Fibroblast of skin of right quadriceps (primary cell): ENCODE measurements at places on chromosomes 12 and 14.

DNA sequence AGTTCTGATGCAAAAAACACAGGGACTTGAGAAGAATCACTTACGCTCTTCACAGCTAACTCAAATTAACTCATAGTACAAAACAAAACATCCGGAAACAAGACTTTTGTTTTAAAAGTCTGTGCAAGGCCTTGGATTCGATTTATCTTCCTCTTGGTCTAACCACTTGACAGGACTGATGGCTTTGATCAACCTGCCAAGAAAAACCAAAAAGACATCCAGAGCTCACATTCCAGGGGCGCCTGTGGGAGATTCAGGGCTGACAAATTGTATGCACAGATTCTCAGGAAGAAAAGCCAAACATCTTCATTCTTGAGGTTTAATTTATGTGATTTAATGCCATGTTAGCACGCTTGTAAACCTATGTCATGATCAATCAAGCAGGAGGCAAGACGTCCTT, 129.1 kb upstream of the TMCC3 start:
- DNase-seq, result peak; percentile 97

GRCh38 chr14:88667555-88668273, 104.9 kb downstream of the ZC3H14 start:
- DNase-seq, result peak; percentile 71

DNA sequence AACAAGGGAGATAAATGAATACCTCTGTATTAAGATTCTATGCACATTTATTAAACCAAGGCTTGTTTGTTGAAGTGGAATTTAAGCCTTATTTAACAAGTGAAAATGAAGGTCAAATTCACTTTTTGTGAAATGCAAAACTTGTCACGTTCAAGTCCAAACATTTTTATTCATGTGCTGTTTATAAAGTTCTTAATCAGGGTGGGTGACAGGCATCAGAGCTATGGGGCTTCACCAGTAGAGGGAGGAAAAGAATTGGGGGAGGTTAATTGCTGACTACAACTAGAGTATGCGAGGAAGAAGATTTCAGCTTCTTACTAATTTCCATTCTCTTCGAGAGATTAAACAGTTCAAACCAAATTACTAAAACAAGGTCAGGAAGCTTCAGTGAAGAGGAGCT, 9.7 kb downstream of the MOK start:
- DNase-seq, result peak; percentile 8

- no peak for DNase-seq
These were observed 19.5 kb upstream of the FZD10 start for GRCh38 chr12:130142736-130143135.

DNA sequence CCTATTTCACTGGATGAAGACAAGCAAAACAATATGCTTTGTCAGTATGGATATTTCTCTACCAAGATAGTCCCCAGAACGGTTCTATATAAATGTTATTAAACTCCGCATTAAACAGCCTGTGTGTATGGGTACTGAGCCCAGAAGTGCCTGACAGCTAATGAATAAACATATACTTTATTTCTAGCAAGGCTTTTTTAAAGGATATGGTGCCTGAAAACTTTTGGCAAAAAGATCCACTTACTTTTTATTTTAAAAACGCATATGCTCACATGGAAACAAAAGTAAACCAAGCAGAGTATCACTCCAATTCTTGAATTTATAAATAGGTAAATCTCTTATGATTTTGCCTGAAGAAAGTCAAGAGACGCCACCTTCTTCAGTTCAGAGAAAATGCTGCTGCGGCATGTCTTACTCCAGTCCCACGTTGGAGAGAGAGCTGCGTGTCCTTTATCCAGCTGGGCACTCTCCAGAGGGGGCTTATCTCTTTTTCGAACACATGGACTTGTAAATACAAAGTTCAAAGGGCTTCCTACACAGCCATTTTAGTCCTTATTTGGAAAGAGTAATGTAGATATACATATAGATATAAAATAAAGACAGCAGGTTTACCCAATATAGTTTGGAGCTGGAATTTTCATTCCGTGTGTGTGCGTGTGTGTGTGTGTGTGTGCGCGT, 264.2 kb downstream of the ADAMTS20 start:
- no peak for DNase-seq

DNA sequence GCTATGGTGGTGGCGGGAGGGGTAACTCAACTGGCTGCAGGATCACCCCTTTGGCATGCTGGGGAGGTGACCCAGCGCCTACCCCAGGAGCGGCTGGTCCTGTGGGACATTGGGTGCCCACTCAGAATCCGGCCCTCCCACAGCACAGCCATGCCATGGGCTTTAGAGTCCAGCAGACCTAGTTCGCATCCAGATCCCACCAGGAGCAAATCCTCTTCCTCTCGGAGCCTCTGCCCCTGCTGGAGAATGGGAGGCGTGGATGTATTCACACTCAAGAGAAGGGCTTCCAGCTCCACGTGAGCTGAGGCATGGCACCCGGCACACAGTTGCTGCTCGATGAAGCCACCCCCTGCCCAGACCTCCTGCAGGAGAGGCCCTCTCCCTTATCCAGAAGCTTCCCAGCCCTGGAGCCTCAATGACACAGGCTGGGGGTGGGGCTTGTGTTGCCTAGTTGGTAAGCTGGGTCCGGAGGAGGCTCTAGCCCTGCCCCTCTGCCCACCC, 17.7 kb downstream of the FAM222A start:
- DNase-seq, result no peak

GRCh38 chr12:59867055-59867454, 271.2 kb downstream of the SLC16A7 start:
- DNase-seq, result no peak

DNA sequence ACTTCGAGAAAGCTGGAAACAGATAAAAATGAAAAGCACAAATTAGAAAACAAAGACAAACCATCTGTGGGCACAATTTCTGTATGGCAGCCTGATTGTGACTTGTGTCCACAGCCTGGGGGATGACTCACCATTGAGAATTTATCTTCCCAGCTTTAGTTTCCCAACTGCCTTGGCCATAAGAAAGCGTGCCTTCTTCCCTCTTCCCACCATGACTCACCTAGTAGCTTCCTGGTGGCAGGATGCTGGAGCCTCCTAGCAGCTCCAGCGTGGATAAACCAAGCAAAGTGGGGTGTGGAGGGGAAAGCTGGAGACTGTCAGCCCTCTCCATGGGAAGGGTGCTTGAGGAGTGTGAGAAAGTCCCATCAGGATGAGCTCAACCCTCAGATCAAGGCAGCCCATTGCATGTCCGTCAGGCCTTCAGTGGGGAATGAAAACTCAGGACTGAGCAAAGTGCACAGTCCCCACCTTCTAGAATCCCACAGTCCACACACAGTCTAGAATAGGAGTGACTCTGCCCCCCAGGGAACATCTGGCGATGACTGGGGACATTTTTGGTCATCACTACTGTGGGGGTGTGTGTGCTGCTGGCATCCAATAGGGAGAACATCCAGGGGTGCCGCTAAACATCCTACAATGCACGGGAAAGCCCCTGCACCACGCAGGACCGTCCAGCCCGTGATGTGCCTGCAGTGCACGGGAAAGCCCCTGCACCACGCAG, 22.4 kb upstream of the SERPINA6 start:
- DNase-seq, result peak; percentile 93

DNA sequence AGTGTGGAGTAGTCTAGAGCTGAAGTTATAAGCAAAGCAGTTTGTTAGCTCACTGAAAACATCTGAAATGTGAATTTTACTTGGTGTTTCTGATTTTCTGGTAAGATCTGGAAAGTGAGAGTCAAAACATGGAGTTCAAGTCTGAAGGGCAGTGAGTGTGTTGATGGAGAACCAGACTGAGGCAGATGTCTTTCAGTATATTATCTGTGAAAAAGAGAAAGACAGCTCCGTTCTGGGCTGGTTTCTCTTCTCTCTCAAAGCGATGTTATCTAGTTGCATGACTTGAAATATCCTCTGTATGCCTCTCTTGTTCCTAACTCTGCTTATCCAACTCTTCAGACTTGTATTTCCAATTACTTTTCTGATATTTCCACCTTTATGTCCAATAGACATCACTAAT, 381.9 kb upstream of the RGS6 start:
- no peak for DNase-seq

DNA sequence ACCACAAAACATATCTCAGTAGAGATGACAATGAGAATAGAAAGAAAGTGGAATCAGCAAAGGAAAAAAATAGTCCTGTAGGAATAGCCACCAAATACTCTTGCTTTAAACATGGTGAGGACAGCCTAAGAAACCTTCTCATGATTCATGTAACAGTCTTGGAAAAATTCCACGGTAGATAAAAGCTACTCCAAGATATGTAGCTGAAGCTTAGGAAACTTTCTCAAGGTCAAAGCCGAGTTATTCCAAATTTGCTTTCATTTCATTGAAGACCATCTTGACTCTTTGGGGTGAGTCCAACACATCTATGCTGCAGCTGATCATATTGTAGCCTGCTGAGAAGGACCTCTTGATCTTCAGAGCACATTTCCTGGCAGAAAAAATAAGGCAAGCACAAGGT, 157.6 kb downstream of the PAH start:
- DNase-seq, result peak; percentile 11

GRCh38 chr12:82687021-82688011, 610 bp downstream of the TMTC2 start:
- DNase-seq, result peak; percentile 22

DNA sequence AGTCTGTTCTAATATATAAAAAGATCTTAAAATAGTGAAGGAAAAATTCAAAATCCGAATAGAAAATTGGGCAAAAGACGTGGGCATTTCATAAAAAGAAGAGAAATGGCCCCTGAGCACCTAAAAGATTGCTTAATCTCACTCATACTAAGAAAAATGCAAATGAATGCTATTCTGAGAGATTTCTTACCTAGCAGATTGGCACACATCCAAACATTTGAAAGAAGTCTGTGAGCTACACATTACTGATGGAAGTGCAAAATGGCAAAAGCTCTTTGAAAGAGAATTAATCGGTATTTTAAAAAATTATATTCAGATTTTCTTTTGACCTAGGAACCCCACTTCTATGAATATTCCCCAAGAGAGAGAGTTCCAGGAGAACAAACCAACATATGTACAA, 280.4 kb upstream of the GARIN6 start:
- DNase-seq, result no peak

GRCh38 chr14:51879170-51879569, 18.8 kb downstream of the GNG2 start:
- no peak for DNase-seq

DNA sequence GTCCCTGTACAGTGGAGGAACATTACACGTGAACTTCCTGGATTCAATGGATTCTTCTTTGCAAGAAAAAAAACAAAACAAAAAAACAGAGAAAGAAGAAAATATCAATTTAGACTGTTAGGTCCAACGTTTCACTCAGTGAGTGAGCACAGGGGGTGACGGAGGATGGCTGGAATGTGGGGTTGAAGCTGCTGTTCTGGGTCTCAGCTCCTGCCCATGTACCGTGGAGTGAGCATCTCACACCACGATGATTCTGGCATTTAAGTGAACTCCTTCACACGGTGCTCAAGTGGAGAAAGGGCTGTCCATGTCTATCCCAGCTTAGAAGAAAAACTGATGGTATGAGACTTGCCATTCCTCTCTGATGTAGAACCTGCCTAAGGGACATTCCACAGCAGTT, 23.2 kb downstream of the CCND2 start:
- DNase-seq, result no peak

GRCh38 chr12:82688596-82688995, 1.9 kb downstream of the TMTC2 start:
- DNase-seq, result no peak

- no peak for DNase-seq
These were observed 129.5 kb downstream of the SLC38A6 start for GRCh38 chr14:61110316-61111082.

DNA sequence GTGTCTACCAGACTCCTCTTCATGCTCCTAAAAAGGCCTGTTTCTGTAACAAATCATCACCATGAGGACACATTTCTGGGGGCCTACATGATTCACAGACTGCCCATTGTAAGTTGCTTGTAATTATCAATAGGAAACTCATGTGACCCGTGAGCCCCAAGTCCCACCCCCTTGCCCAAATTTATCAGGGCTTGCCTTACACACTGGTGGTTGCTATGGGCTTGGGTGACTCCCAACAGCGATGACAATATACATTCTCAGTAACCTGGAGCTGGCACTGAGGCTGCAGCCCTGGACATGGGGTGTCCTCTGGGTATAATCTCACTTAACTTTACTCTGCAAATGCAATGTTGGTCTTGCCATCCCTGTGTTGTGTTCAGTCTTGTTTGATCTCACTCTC, 149.2 kb downstream of the NRXN3 start:
- DNase-seq, result no peak

- peak; percentile 80 for DNase-seq
These were observed 95.1 kb downstream of the LLPH start for GRCh38 chr12:66035288-66035966.

DNA sequence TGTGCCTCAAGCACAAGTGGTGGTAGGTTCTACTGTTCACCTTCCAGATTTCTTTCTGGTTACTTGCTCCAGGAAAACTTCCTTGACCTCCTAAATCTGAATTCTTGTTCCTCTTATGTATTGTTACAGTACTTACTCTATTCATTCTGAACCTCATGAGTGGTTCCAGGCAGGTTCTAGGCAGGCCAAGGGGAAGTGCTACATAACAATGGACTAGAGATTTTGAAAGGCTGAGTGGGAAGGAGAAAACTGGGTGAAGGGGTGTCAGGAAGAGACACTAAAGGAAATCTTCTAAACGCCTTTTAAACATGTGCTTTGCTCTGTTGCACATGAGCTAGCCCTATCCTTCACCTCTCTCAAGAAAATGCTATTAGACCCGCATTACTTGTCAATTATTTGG, 1.6 kb downstream of the YARS2 start:
- no peak for DNase-seq

GRCh38 chr14:94542811-94543440, 18.3 kb upstream of the SERPINA4 start:
- no peak for DNase-seq

DNA sequence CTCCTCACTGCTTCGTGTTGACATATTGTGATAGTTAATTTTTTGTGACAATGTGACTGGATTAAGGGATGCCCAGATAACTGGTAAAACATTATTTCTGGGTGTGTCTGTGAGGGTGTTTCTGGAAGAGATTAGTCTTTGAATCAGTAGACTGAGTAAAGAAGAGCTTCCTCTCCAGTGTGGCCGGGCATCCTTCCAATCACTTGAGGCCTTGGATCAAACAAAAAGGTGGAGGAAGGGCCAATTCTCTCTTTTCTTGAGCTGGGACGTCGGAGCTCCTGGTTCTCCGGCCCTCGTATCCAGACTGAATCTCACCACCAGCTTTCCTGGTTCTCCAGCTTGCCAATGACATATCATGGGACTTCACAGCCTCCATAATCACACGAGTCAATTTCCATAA, 240.4 kb downstream of the CHST11 start:
- DNase-seq, result no peak
